ENCODE measurements at places on chromosomes 2 and 18. TPM values are rescaled to one million over a fixed set of nuclear protein-coding genes. Genes with fewer than 3 reads are reported as not detected.

DNA sequence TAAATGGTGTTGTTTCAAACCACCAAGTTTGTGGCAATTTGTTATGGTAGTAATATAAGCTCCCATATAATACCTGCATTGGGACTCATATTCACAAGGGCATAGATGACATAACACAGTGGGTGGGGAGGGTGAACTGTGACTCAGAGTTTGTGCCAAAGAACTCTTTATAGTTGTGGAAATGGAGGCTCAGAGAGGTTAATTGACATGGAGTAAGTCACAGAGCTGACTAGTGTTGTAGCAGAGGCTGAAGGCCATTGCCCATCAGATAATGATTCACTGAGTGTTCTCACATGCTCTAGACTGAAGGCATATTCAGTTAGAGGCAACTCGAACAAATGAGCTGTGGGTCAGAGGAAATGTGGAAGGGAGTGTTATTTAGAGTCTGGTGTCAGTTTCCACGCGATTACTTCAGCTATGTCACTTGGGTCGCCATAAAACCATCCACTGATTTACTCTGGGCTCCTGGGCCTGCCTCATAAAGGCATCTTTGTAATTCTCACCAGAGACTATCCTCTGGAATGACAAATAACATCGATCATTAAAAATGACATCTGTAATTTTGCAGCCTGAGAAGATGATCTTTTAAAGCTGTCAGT is 264.7 kb downstream of the CCDC85A start:
- DNase-seq = no peak

DNA sequence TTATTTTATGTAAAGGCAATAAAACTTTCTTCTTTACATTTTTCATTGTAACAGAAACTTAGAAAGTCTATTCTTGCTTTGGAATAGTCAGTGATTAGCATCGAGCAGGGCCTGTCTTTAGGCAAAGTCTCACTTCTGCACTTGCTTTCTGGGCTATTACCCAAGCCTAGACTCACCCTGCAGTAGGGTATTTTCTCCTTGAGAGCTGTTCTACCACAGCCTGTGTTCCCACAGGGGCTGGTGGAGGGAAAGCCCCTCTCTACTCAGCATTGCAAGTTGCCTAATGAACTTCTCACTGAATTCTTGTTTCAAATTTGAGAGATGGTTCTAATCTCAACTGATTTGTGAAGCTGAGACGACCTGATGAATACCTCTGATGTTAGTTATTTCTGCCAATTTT is 111.7 kb upstream of the KLHL14 start:
- no peak for DNase-seq

DNA sequence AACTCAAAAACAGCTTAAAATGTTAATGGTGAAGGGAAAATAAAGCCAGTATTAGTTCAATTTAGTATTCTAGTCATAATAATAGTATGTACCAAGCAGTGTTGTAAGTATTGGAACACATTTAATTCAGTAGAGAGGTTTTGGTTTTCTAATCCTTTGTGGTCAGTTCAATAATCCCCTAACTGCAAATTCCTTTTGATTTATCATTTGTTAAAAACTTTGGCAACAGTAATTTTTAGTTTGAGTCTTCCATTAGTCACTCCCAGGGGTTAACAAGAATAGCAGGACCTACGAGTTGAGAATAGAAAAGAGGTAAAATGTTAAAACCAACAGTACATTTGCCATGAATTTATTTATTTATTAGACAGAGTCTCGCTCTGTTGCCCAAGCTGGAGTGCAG is 10.7 kb downstream of the MRPL44 start:
- DNase-seq = no peak

DNA sequence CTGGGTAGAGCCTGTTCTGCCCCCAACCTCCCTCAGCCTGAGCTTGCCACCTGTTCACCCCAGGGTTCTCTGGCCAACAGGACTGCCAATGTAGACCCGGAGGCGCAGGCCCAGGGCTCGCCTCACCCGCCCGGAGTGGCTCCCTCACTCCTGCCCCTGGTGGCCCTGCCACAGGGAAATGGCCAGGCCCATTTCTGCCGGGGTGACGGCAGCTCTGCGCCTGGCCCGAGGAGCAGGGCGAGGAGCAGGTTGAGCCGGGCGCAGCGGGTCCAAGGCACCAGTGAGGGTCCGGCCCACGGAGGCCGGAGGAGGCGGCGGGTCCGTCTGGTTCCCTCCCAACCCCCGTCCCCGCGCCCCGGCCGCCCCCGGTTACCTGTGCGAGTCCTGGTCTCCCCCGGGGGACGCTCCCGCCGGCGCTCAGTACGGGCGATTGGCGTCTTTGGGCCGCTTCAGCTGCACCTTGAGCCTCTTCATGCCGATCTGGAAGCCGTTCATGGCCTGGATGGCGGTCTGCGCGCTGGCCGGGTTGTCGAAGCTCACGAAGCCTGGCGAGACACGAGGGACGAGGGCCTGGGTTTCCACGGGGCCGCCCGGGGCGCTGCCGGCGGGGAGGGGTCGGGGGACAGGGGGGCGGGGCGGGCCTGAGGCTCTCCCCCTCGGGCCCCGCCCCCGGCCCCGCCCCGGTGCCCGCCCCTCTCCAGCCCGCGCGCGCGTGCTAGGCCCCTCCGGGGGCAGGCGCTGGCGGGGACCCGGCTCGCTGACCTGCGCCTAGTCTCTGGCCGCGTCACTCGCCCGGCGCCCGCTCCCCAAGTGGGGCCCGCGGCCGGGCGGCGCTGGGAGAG is 312.0 kb downstream of the CELF4 start:
- DNase-seq = peak; percentile 16

- DNase-seq = no peak
Measured at GRCh38 chr18:58590839-58591238, 38.1 kb downstream of the ALPK2 start.

MC5R gene
- total RNA-seq = not detected

- no peak for DNase-seq
Measured at GRCh38 chr2:29660201-29660600, 261.2 kb downstream of the ALK start.

DNA sequence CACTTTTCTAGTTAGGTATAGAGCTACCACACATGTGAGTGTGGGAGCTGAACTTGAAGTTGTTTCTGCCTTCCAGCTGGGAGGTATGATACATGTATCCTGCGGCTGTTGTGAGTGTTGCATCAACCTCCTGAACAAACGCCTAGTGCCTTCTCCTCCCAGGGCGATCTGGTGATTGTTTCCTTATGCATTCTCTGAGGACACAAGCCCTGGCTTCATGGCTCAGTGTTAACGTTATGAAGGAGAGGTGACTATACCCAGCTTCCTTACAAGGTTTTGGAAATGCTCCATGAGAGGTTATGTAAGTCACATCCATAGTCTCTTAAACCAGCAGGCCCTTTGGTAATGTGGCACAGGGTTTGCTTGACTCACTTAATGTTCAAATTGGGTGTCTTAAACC is 64.9 kb downstream of the SPRED2 start:
- no peak for DNase-seq

DNA sequence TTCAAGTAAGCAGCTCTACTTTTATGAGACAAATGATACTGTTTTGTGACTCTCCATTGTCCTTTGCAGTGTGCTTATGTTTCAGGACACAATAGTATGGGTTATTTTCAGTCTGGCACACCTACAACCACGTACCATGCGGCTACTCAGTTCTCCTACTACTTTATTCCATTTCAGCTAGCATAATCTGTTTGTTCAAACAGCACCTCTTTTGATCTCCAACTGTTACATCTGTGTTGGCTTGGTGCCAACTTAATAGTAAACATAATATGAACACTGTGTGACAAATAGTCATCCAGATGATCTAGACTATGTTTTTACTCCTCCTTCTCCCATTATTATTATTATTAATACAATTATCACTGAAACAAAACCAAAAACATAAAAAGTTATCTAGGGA is 40.5 kb downstream of the MYO3B start:
- no peak for DNase-seq

LRRTM4 gene
- total RNA-seq = not detected

DNA sequence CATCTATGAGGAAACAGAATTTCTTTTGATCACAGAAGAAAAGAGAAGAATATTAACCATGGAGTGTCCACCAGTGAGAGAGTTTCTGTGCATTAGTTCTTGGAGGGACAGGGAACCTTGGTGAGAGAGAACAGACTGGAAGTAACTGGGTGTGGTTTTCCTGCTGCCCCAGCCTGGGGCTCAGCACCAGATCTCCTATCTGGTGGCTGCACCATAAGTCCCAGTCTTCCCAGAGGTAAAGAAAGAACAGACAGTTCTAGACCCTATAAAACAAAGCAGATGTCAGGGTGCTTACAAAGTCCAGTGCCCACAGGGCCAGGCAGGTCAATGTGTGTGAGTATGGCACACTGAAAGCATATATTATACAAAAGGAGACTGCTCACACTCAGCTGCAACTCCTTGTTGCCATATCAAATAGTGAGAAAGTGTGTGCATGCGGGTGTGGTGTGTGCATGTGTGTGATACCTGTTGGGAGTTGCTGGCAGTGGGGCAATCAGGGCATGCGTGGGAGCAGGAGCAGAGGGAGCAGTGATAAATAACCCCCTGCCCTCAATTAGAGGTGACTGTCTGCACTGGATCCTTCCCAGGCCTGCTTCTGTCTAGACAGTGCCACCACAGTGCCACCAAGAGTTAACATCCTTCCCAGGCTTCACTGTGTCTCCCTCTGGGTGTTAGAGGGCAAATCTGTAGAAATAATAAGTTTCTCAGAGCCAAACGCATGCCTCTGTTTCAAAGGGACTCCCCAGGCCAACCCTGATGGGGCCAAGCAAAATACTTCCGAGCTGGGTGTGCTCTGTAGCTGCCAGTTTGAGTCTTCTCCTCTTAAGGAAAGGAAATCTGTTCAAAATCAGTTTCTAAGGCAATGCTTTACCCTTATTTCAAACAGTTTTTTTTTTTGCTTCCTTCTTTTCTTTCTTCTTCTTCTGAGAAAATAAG is 45.7 kb downstream of the RDH14 start:
- DNase-seq = no peak

DNA sequence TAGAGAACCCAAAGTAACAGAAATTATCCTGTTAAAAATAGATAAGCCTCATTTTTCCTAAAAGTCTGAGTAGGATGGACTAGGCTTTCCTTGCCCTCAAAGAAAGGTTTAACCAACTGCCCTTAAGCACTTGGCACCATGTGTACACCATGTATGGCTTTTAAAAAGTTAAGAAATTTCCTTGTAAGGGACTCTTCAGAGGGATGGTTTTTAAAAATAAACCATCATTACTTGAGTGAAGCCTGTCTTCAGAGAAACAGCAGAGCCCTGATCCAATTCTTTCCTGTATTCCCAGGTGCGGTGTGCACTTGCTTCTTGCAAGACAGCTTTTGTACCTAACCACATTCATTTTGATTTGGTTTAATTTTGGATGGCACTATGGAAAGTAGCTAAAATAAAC is 1.1 kb upstream of the NEMP2 start:
- no peak for DNase-seq

TCF23 gene
- total RNA-seq = not detected

CPO gene
- not detected for total RNA-seq

DNA sequence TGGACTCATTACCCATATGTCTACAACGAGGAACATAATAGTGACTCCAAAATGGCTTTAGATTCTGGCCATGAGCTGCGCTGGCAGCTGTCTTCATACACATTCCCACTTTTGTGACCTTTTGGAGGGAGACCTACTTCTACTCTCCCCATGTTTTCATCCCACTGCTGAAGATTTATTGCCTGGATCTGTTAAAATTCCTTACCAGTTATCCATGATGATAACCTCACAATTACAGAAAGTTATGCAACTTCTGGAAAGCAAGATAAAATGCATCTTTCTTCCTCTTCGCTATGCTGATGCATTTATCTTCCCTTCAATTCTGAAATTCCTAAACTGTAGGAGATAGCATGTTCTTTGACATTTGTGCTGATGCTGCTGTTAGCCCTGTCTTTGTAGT is 855.3 kb downstream of the SLC4A3 start:
- no peak for DNase-seq

TRPM8 gene
- not detected for total RNA-seq

GPN1 gene
- 41.2 TPM for total RNA-seq

GRCh38 chr2:237702441-237703391 is 75.3 kb downstream of the LRRFIP1 start:
- DNase-seq = peak; percentile 76

ATOH8 gene
- total RNA-seq = not detected

SCG2 gene
- not detected for total RNA-seq

GRCh38 chr2:138637686-138638085 is 136.1 kb downstream of the SPOPL start:
- no peak for DNase-seq

DNA sequence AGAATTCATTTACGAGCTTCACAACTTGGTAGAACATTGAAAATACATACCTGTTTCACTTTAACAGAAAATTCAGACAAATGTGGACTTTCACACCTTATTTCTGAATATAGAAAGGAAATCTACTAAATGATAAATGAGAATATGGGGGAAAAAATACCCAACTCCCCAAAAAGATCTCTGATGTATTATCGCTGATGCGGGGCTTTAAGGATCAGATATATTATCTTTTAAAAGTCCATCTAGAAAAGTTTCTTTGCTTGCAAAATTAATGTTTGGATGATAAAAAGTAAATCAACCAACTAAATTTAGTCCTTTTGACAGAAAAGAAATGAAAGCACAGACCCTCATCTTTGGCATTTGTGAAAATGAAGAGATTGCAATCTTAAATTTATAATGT is 540.1 kb upstream of the CHAC2 start:
- no peak for DNase-seq

GRCh38 chr18:48728204-48728833 is 189.5 kb downstream of the CTIF start:
- no peak for DNase-seq

DNA sequence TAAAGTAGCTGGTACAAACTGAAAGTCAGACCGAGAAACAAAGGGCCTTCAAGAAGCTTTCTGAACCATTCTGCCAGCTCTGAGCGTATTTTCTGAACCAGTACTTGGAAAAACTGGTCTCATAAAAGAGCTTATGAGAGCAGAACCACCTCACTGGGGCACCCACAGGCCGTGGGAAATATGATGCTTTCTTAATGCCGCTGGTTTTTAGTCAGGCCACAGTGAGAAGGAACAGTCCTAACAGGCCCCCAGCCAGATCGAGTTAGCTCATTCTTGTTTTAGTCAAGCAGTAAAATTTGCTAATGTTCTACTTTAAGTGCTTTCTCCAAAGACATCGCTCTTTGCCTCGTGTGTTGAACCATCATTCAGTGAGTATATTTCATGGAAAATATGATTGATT is 12.7 kb upstream of the NOSTRIN start:
- no peak for DNase-seq

LYPD1 gene
- not detected for total RNA-seq
